ENCODE measurements at places on chromosomes 5 and 9.

DNA sequence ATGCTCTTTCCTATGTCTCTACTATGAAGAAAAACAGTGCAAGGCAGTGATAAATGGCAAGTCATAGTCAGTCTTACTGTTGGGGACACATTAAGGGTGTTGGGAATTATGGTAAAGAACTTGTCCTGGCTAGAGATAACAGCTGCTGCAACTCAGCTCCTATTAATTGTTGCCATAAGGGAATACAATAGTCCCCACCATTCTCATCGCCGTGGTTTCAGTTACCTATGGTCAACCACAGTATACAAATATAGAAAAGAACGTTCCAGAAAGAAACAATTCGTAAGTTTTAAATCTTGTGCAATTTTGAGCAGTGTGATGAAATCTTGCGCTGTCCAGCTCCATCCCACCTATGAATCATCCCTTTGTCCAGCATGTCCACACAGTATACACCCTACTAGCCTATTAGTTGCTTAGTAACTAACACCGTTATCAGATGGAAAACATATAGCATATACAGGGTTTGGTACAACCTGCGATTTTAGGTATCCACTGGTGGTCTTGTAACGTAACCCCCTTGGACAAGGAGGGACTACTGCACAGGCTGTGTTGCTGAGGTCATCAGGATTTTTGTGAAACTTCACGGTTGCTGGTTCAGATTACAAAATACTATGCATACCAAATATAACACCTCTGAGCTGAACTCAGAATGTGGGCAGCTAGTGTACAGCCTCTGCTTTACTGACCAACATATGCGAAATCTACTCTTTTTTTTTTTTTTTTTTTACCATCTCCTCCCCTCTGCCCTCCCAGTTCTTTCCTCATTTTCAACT lies 53.5 kb downstream of the ZFR start:
- no peak for DNase-seq

GRCh38 chr9:84152204-84152603 lies 171.6 kb downstream of the RMI1 start:
- no peak for DNase-seq

- no peak for DNase-seq
Measured at GRCh38 chr5:171874234-171874633, 88.6 kb downstream of the SMIM23 start.

- DNase-seq = no peak
Measured at GRCh38 chr5:115461093-115461492, 83.5 kb downstream of the FEM1C start.

GRCh38 chr5:113331209-113331551 lies 103.6 kb downstream of the TSSK1B start:
- no peak for DNase-seq

GRCh38 chr5:87411973-87412629 lies 629 bp downstream of the CCNH start:
- no peak for DNase-seq

DNA sequence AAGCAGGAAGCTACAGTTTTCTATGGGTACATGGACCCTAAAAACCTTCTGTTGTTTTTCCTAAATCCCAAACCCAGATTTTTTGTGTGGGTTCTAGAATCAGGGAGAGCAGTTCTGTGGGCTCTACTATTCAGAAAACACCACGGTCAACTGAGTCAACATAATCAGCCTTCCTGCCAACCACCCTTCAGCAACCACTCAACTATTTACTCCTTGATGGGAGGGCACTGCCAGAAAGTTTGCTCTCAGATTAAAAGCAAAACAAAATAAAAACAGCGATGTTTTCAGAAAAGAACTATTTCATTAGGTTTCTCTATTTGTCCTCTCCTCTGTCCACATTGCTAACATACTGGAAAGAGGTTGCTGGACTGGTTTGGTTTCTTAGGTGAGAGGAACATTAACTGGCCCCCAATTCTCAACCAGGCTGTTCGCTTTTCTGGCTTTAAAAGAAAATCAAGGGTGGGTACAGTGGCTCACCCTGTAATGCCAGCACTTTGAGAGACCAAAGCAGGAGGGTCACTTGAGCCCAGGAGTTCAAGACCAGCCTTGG lies 72.3 kb downstream of the GCNT1 start:
- no peak for DNase-seq

GRCh38 chr5:136038635-136039034 lies 9.8 kb downstream of the TGFBI start:
- DNase-seq = no peak

GRCh38 chr9:76023715-76024195 lies 133.3 kb downstream of the PCSK5 start:
- no peak for DNase-seq

DNA sequence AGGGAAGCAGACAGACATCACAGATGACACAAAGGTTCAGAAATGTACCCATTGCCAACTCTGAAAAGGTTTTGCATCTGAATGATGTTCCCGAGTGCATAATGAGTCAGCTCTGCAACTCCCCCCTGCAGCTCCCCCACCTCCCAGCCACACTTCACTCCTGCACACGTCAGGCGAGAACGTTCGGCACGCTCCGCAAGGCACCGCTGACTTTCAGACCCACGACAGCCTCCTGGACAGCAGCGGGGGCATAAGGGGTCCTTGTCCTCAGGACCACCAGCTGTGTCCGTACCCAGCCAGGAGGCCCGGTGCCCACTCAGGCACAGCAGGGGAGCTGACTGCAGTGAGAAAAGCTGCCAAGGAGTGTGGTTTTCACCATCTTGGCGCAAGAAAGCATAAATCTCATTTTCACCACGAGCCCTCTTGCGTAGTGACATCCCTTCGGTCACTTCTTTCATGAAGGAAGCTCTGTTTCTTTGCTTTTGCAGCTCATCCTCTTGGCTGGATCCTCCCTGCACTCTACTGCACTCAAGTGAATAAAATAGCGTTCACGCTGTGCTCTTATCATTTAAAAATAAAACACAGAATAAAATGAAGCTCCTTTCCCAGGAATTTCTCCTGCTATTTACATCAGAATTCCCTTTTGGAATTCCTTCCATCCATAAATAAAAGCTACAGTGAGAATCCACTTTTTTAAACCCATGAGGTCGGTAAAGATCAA lies 9.9 kb downstream of the GFPT2 start:
- DNase-seq = no peak

DNA sequence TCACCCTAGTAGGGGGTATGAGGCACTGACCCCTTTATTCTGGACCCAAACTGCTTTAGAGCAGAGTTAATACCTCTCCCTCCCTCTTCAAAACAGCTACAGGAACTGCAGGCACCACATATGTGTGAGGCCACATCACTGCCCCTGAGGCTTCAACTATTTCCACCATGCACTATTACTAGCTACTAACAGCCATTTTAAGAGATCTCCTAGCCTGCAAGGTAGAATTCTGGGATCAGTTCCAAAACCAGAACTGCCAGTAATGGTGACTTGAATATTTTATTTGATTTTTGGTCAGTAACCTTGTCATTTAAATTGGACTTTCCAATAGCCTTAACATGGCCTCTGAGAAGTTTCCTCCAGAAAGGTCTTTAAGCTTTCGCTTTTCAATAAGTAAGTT lies 55.3 kb upstream of the FSD1L start:
- no peak for DNase-seq

DNA sequence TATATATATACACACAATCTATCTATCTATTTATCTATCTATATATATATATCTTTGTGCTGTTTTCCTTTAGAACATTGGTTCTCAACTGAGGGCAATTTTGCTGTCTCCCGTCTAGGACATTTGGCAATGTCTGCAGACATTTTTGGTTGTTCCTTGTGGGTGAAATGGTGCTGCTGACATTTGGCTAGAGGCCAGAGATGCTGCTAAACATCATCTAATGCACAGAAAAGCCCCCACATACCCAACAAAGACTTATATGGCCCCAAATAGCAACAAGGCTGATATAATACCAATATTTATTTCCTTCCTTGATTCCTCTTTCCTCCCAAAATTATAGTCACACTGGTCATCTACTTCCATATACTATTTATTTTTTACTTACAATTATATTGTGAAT lies 197.5 kb downstream of the TRPM3 start:
- no peak for DNase-seq

DNA sequence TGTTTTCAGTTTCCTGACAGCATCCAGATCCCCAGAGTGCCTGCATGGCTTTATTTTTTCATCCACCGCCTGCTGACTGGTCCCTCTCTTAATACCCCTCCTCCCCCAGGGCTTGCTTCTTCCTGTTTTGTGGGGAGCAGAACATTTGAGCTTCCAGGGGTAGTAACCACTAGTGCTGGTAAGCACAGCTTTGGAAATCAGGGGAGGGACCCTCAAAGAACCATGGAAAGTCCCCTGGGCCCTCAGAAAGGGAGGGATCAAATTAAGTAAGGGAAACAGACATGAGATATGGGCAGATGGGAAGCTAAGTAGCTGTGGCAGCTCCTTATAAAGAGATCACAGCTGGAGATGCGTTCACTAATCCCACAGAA lies 26.8 kb downstream of the GRIA1 start:
- no peak for DNase-seq

DNA sequence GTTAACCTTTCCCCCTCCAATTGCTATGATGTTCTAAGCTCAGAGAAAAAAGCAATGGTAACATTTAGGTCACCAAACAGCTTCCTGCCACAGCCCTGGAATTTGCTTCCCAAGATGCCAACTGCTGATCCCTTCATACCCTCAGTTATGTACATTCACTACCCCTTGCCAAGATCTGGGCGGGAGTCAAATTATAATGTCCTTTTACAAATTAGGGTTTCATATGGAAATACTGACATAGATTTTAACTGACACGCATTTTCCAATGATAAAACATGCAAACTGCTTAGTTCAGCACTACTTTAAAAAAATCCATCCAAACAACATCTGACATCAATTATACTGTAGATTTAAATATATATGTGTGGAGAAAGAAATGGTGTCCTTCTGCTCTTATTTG lies 5.0 kb downstream of the LOX start:
- no peak for DNase-seq

GRCh38 chr9:130466537-130467217 lies 21.9 kb downstream of the ASS1 start:
- no peak for DNase-seq

GRCh38 chr9:132046456-132046855 lies 33.2 kb downstream of the MED27 start:
- no peak for DNase-seq

DNA sequence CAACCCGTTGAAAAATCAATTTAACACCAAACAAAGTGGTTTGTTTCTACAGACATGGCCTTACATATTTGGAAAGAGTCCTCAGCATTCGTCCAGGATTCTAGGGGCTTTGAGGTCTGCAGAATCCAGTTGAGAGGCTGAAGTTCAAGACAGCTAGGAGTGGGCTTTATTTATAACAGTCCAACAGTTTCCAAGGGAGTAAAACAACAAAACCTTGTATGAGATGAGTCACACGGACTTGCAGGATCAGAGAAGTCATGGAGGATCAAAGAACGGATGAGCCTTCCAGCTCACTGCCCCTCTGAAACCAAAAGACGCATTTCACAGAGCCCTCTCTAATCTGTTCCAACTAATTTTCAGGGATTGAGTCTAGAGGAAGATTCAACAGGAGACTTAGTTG lies 11.1 kb upstream of the ESM1 start:
- no peak for DNase-seq

DNA sequence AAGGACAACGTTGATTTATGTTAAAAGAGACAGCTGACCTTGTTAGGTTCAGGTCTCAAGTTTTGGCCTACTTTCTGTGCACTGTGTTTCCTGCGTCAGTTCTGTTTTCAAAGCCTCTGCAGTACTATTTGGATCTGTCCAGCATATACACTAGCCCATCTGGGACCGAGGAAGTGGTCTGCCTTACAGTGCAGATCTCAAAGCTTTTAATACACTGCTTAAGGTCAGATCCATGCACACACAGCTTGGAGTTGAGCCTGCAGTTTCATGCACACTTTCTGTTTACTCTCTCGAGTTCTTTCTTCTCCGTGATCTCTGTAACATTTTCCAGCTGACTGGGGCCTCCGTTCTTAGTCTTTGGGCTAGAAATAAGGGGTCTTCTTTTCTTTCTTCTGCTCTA lies 24.1 kb downstream of the CARTPT start:
- DNase-seq = no peak

- DNase-seq = no peak
Measured at GRCh38 chr5:20949636-20950035, 961.6 kb upstream of the CDH18 start.

DNA sequence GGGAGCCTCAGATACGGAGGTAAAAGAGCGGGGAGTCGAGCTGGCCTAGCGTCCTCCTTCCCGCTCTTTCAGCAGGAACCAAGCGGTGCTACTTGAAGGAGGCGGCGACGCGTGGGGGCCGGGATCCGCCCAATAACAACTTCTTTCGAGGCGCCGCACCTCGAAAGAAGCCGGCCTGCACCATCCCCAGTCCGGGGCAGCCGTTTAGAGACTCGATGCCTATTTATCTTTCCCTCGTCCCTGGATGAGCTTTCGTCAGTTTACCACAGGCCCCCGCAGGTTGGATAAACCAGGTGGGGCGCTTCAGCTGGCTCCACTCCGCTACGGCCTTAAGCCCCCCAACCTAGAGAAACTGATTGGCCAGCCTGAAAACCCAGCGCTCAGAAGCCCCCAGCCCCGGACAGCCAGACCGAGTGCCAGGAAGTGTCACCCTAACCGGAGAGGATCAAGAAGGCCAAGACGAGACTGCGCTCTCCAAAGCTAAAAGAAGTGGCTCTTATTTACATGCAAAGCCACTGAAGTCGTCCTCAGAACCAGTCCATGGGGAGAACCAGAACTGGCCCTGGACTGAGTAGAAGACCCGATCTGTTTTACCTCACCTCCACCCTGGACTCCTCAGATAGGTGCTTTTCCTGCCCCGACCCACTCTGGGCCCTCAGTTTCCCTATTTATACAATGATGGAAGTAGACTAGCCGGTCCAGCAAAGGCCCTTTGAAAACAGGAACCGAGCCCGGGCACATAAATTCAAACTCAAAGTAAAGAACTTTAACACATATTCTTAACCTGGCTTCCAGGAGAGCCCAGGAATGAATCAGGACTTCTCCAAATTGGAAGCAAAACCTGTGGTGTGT lies 1.4 kb downstream of the HAND1 start:
- no peak for DNase-seq

GRCh38 chr5:1727571-1727970 lies 72.1 kb downstream of the MRPL36 start:
- no peak for DNase-seq

DNA sequence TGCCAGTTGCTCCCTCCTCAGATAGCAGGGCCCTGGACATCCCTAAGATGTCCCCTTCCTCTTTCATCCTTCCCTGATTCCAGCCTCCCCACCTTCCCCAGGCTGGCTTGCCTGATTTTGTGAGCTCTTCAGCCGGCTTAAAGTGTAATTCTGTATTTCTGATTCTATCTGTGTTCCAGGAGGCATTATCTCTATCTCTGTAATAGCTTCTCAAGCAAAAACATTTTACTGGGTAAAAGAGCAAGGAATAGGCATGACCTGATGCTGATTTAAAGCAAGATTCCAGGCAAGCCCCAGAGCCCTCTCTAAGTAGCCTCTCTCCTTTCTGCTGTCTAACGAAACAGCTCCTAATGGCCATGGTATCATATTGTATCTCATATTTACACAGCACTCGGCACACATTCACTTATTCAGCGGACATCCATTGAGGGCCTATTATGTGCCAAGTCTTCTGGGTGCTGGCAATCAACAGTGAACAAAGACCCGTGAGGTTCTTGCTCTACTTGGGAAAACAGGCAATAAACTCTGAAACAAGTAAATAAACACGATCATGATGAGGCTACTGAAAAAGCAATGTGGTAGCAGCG lies 100.9 kb upstream of the MSX2 start:
- no peak for DNase-seq

- no peak for DNase-seq
Measured at GRCh38 chr5:114447084-114447773, 85.4 kb downstream of the KCNN2 start.

- no peak for DNase-seq
Measured at GRCh38 chr9:37410969-37411785, 11.3 kb upstream of the GRHPR start.

GRCh38 chr5:89343666-89344065 lies 460.7 kb upstream of the MEF2C start:
- DNase-seq = no peak

All from NCI-H2081 treated with DMSO at 0.1 percent for 48 hours (cell line).